ENCODE measurements at places on chromosomes 13 and 19.
A peak's percentile ranks its signal among the peaks of the same experiment; 100 is the strongest.

DNA sequence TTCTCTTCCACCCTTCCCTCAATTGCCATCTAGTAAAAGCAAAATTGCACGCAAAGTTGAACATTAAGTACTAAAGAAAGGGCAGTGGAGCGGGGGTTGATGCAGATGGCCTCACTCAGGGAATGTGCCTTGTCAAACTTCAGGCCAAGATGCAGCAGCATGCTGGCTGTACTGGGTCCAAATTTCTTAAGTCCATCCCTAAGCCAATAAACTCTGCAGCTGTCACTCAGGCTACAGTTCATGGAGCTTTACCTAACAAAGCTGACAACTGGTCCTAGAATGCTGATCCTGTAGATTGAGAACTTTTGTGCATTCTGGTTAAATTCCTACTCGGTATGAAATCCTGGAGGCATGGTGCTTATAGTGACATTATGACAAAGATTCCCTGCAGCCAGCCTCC, 88.4 kb downstream of the FOXO1 start:
- peak; percentile 1 for DNase-seq

DNA sequence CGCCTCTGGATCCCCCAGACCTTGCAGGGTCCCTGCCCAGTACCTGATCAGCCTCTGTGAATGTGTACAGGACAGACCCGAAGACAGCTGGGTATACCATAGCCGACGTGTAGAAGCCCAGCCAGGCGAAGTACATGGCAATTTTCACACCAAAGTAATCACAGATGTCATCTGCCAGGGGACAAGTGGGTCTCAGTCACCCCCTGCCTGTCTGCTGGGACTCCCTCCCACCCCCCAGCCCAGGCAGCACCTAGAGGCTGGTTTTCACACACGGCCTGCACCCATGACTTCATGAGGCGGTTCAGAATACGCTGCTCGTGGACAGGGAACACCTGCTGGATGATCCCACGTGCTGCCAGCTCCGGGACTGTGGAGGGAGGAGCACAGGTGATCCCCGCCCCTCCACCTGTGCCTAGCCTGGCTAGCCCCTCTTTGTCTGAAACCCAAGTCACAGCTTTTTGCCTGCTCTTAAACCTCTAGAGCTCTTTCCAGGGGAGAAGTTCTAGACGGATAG, 3.6 kb downstream of the ANO8 start:
- DNase-seq = no peak

DNA sequence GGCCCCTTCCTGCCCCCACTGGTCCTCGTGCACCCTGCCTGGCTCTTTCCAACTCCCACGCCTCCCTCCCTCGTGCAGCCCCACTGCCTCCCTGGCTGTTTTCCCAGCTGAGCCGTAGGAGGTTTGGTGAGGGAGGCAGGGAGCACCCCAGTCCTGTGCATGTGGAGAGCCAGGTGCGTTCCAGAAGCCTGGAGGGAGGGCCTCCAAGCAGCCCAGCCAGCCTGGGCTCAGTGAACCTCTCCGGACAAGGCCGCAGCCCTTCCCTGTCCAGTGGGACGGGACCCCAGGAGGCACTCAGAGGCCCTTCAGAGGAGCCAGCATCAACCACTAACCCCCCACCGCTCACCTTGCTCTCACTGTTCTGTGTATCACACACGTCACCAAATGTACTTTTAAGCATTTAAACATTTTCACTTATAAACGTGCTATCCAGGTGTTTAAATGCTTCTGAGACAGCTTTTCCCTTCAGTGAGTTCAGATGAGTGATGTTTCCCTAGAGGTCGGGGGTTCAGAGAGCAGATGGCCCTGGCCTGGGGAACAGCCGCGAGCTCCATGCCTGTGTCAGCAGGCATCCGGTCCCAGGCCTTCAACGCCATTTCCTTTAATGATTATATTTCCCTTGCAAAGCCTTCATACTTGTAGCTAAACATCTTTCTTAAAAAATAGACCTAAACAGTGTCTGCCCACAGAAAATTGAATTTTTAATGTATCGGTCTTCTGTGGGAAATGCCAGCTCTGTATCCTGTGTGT, 122.6 kb downstream of the ATP11A start:
- no peak for DNase-seq

DNA sequence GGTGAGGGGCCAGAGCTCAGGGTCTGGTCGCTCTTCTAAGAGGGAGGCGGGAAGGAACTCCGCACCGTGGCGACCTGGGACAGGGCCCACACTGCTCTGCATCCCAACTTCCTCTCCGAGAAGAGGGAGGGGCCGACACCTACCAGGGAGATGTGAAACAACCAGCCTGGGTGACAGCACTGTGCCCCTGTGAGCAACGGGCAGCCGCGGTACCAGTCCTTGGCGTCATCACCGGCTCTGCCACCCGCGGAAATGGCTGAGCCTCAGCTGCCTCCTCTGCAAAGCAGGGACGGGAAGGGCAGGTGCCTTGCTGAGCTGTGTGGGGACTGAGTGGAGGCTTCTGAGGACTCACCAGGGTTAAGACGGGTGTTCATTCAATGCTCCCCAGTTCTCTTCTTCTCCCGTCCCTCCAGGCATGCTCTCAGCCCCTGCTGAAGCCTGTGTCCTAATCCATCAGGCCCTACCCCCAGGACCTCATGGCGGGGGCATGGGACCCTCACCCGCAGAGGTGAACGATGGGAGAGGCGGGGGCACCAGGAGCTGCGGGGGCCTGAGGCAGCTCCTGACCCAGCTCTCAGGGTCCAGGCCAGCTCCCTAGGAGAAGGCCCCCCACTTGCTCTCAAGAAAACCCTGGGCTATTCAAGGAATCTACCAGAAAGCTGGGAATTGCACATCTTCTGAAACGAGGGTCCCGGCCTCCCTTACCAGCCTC, 9.3 kb downstream of the ZNF787 start:
- DNase-seq = no peak

DNA sequence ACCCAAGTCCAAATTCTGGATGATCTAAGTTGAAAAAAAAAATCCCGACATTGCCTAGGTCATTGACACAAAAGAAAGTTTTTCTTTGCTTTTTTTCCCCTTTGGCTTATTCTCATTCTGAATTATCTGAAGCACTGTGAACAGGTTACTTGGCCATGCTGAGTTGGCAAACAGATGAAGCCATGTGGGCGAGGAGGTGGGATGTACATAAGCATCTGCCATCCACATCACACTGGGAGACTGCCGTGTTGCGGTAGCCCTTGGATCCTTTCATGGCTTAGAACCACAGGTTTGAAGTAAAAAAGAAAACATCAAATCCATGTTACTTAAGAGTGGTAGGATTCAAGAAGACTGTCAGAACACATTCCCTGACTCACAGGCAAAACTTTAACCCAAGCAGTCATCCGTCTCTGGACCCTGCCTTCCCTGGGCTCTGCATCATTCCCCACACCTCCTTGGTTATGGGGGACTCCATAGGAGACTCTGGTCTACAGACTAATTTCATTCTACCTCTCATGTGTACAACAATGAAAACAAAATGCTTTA, 242.5 kb upstream of the SERP2 start:
- DNase-seq = peak; percentile 47

GRCh38 chr19:16856091-16856490, 26.9 kb downstream of the SIN3B start:
- DNase-seq = no peak

- no peak for DNase-seq
Measured at GRCh38 chr13:40480915-40481516, 185.4 kb downstream of the FOXO1 start.

GRCh38 chr13:95676105-95676761, 706 bp upstream of the DNAJC3 start:
- DNase-seq = peak; percentile 48

DNA sequence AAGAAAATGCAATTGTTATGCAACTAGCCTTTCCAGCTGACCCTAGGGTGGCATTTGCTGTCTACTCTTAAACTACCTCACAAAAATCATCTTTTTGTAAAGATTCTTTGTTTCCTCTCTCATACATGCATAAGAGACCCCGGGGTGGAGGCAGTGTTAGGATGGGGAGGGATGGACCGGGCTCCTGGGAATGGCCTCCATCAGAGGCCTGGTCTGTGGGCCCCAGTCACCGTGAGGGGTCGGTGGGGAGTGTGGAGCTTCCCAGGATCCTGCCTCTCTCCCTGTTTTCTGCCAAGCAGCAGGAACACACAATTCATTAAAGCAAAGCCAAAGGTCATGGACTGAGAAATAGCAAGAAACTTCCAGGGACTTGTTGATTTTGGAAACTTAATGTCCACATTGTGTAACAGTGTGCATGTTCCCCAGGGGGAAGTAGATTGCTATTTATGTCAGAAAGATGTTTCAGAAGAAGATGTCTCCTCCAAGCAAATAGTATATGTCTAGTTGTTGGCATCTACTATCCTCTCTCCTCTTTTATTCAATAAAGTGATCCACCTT, 241.4 kb downstream of the ENOX1 start:
- DNase-seq = no peak

- DNase-seq = no peak
Measured at GRCh38 chr19:6241680-6242377, 37.9 kb downstream of the MLLT1 start.

DNA sequence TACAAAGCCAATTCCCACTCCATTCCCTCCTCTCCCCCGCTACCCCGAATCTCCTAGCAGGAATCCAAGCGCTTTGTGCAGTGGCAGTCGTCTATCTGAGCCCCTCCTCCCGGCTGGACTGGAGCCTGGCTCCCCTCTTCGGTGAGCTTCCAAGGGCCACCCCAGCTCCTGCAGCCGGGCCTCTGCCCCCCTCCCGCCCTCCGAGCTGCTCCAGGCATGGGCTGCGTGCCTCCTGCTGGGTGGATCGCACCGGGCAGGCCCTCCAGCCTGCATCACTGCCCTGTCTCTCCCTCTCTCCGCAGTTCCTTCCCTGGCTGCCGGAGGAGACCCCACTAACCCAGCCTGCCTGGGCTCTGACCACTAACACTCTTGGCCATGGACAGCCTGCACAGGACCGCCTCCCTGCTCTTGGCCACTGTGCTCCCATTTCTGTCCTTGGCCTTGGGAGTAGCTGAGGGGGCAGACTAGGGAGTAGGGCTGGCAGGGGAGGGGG, 12.9 kb upstream of the LENG8 start:
- DNase-seq = no peak
